Stimulated activated CD4-positive, alpha-beta T cell treated with anti-CD3 and anti-CD28 coated beads, TNF-alpha, amount 100 ng/mL, for 1 hour (primary cell): ENCODE measurements at places on chromosomes 5 and 9.

GRCh38 chr5:125574491-125575044, 828.1 kb upstream of the ZNF608 start:
- DNase-seq: no peak

- no peak for DNase-seq
These were observed 37.1 kb upstream of the KCNMB1 start for GRCh38 chr5:170426149-170426767.

DNA sequence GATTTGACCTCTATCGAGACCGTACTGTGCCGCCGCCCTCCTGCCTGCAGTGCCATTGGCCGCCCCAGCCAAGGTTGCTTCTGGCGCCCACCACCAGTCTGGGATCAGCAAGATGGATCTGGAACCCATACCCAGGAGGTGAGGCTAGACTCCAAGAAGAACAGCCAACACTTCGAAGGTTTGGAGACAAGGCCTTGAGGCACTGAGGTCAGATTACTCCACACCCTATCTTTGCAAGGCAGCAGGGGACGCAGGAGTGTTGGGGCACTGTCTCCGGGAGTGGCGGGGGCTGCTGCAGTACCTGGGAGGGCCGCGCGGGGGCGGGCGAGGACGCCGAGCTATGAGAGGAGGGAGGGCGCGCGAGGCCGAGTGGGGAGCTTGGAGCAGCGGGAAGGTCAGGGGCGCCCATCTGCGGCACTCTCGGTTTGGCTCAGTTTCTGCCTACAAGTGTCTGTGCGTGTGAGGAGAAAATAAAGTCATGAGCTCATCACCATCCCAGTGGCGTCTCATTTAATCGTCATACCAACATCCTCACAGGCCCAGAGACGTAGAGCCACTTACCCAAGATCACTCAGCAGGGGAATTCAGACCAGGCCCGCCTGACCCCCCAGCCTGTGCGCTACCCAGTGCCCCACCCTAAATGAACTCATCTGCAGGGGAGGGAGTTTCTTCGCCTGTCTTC, 20.5 kb upstream of the PSD2 start:
- DNase-seq: peak; percentile 78

DNA sequence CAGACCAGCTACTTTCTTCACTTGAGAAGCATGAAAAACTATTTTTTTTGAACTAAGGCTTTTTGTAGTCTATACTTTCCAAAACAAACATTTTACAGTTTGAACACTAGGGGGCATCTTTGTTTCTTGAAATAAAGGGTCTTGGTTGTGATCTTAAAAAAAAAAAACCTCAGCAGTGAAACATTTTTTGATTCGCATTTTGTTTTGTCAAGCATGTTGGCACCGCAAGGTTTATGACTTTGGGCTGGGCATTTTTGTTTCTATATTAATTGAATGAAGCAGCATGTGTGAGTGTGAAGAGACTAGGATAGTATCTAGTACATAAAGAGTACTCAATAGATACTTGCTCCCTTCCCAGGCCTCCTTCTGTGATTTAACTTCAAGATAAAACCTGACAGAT, 31.6 kb upstream of the ACOT12 start:
- DNase-seq: no peak

GRCh38 chr5:95856501-95856981, 34.0 kb upstream of the GLRX start:
- DNase-seq: no peak

GRCh38 chr9:115234094-115234493, 116.1 kb upstream of the TNC start:
- DNase-seq: no peak

DNA sequence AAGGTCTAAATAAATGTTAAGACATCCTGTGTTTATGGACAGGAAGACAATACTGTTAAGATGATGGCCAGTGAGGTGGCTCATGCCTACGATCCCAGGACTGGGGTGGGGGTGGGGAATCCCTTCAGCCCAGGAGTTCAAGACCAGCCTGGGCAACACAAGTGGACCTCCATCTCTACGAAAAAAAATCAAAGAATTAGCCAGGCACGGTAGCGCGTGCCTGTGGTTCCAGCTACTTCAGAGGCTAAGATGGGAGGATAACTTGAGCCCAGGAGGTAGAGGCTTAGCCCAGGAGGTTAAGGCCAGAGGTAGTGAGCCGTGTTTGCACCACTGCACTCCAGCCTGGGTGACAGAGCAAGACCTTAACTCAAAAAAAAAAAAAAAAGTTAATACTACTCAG, 5.3 kb downstream of the ROR2 start:
- no peak for DNase-seq

DNA sequence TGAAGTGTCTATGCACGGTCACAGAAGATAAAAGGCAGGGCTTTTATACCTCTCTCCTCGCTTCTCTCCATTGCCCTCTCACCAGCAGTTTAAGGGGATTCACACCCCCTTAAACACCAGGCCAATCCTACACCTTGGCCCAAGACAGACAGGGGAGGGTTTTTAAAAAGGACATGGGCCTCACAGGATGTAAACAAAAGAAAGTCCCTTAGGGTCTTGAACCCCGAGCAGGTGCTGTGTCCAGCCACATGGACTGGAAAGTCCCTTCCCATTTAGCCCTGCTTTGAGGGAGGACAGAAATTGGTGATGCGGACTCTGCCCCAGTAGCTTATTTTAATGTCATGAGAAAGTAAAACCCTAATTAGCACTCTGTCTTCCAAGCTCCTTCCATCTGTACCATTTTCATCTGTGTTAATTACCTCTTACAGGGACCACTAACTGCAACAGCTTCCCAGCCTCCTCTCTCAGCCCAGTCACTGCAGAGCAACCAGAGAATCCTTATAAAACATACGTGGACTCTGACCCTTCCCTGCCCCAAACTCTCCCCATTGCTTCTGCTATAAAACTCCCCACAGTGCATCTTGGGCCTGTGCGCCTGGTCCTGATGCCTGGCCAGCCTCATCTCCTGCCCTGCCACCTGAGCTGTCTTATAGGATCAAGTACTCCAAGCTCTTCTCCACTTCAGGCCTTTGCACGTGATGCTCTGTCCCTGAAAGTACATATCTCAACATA, 16.7 kb downstream of the WHRN start:
- DNase-seq: no peak

- no peak for DNase-seq
These were observed 969 bp downstream of the CLK4 start for GRCh38 chr5:178625679-178626483.

DNA sequence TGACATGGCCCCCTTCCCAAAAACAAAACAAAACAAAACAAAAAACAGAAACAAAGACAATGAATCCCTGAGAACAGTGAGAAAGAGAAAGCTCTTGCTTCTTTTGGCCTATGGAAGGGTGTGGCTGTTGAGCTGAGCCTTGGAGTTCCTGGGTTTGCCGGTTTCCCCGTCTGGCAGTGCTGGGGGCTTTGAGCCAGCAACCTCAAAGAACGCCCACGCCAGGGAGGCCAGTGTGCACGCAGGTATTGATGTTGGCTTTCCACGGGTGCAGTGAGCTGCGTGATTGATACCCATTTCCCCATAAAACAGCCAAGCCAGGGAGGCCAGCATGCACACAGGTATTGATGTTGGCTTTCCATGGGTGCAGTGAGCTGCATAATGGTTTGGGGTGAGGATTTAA, 8.3 kb upstream of the LCN1 start:
- DNase-seq: no peak

GRCh38 chr9:112711050-112711689, 6.7 kb downstream of the INIP start:
- no peak for DNase-seq

GRCh38 chr9:128523199-128523925, 18.8 kb downstream of the GLE1 start:
- no peak for DNase-seq

GRCh38 chr5:7849681-7850394, 1.1 kb downstream of the CFAP90 start:
- no peak for DNase-seq

DNA sequence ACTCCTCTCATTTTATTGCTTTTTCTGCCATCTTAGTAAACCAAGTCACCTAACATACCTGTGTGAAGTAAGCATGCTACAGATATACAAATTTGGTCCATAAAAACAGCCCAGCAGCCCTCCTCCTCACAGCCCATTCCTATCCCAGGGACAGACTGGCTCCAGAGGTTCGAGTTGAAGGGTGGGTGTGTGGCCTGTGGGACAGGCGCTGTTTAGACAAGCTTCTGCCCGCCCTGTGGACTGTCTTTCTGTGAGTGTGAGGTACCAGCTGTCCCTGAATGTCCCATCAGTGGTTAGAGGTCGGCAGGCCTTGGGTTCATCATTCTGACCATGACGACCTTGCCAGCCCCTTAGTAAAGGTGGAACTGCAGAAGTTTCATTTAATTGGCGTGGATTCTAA, 82.0 kb downstream of the WNK2 start:
- DNase-seq: no peak

DNA sequence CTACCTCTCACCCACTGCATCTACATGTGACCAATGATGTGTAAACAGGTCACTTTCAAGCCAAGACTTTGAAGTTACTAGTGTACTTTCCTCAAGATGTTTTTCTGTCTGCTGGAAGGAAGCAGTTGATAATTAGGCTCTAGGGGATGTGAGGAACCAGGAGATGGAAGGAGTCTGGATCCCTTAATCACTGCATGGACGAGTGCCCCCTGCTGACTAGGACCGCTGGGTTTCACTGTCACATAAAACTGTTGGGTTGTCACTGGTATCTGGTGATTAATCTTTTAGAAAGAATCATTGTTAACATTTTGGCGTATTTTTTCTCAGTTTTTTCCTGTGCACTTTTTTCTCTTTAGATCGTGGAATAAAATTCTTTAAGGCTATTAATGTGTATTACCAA, 79.5 kb downstream of the SREK1 start:
- no peak for DNase-seq

- no peak for DNase-seq
These were observed 16.6 kb downstream of the CDC42SE2 start for GRCh38 chr5:131280417-131280816.

DNA sequence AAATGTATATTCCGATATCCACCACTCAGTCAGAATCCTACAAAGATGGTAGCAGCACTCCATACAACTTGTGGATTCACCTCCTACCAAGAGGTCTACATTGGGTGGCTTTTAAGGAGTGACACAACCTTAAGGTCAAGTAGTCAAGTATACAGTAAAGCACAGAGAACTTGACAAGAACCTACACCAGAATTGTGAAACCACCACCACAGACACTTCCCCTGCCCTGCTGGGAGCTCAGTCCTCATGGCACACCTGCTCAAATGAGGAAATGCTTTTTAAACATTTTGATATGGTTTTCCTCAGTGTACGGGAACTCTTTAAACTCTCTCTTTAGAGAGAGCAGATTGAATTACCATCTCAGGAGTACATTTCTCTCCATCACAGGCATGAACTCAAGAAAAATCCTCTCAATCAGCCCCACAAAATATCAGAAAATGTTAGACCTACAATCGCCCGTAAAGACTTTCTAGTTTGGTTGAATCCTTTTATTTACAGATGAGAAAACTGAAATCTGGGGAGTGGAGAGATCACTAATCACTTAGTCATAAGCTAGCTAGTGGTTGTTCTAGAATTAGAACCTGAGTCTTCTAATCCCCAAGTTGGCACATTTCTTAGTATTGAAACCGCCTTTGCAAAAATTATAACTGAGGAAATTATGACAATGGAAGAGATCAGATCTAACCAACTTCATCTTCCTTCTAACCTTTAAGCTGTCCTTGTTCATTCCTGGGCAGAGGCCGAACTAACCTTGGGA, 38.5 kb upstream of the NR4A3 start:
- no peak for DNase-seq

DNA sequence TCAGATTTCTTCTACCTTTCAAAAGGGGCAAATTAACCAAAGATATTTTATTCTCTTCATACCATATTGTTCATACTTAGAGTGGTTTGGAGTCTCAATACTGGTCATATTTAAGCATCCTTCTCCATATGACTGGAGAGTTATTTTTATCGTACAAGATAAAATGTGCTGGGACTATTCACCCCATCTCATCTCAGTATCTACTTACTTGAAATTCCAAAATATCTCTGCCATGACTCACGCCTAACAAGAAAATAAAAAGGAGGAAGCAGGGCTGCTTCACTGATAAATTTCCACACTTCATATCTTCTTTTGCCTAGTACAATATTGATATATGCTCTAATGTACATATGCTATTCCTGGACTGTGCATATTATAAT, 277.9 kb upstream of the CDH9 start:
- DNase-seq: no peak

DNA sequence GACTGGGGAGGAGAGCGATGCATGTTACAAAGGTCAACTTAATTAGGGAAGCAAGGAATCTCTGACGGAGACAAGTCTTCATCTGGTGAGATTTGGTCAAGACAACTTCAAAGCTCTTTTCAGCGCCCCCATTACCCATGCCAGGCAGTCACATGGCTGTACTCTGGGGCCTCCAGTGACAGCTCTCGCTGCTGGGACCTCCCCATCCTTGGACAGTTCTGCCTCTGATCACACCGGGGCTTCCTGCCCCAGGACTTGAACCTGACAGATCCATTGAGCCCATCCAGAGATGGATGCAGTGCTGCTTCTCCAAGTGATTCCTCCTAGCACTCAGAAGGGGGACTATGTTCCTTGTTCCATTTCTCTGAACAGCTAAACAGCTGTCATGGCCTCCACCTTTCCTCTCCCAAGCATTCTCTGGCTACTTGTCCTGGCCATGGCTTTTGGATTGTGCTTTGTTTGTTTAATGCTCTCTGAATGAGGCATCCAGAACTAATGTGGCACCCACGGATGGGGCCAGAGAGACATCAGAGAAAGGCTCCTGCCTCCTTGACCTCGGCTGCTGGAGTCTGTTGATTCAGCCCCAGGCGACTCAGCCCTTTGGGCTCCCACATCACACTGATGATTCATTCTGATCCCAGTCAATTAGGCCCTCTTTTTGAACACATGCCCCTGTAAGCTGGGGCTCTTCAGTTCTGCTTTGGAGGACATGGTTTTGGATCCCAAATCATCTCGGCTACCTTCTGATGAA, 122.1 kb upstream of the ADAMTS16 start:
- no peak for DNase-seq
